Activated T-helper 2 cell treated with anti-CD3 and anti-CD28 coated beads, Interferon-gamma antibody, Interleukin-2, Interleukin-4, amounts not matched to agents 10 μg/mL and 5 μg/mL and 100 μg/mL, durations not matched to agents 14 hours and 24 hours and 36 hours (primary cell): ENCODE measurements at places on chromosomes 7 and 10.

DNA sequence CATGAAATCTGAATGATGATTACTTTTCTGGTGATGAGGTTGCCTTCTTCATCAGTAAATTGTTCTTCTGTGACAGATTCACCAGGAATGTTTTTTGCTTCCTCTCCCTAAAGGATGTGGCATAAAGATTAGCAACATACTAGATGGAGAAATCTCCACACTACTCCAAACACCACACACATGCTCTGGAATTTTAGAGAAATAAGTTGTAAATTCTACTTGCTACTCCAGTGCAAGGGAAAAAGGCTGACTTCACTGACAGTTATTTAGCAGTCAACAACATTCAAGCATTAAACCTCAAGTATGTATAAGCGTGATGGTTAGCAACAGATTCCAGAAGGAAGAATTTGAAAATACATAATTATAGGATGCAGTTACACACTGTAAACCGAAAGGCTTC, 137.9 kb upstream of the CCDC6 start:
- H3K36me3 ChIP-seq: no peaks in the 10 kb centered on the region
- no peaks in the 10 kb centered on the region for H3K4me1 ChIP-seq
- no peak for DNase-seq
- no peak overlapping the region for H3K4me3 ChIP-seq
- no peak overlapping the region for H3K27ac ChIP-seq
- no peaks in the 10 kb centered on the region for H3K27me3 ChIP-seq

DNA sequence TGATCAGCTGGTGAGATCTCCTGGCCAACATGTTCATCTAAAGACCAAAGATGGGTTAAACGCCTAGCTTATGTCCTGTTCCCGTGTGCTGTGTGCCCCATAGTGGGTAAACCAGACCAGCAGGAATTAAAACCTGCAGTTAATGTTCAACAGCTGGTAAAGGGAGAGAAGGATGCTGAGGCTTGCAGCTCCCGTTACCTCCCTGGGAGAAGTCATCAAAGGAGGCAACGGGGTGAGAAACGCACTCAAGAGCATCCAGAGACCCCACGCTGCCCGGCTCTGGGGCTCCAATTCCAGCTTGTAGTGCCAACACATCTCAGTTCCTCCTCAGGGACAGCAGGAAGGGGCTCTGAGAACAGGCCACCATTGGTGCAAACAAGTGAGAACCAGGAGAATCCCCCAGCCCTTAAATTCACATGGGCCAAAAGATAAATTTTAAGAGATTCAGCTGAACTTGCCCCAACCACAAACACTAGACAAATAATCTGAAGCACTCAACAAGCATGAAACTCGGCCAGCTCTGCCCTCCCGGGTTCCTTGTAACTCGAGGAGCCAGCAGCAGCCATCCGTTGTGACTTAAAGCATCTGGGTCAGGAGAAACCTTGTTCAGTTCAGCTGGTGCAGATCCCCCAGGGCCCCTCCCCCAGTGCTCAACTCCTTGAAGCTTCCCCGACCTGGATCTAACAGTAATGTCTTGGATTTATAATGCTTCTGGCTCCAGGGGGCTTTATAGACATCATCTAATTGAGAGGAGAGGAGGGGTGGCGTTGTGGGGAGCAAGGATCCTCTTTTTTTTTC, 29.4 kb downstream of the FAM241B start:
- H3K27ac ChIP-seq: no peak overlapping the region
- peaks cover 13% of the 10 kb centered on the region for H3K27me3 ChIP-seq
- H3K36me3 ChIP-seq: no peaks in the 10 kb centered on the region
- no peak overlapping the region for H3K4me3 ChIP-seq
- H3K4me1 ChIP-seq: no peaks in the 10 kb centered on the region
- DNase-seq: no peak

DNA sequence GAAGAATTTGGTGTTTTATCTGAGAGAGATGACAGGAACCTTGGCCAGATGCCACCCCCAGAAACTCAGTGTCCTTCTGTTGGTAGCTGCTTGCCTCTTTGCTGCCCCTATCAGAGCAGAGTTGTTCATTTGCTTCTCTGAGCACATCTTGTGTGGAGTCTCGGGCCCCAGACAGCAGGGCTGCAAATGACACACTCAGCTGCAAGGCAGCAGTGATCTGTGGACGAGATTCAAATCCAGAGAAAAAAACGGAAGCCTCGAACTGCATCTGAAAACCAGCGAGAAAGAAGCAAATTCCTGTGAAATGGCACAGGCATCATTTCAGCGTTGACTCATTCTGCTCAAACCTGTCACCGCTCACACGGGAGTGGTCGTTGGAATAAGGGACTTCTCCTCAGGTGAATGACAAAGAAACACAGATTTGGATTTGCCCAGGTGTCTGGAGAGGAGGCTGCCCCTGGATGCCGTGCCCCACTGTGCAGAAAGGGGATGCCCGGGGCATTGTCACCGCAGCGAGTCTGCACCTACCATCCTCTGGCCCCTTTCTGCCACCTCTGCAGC, 144.7 kb downstream of the PFKFB3 start:
- peak overlapping the region; percentile 78 for H3K4me3 ChIP-seq
- DNase-seq: peak; percentile 28
- H3K27me3 ChIP-seq: no peaks in the 10 kb centered on the region
- H3K27ac ChIP-seq: peak overlapping the region; percentile 96

DNA sequence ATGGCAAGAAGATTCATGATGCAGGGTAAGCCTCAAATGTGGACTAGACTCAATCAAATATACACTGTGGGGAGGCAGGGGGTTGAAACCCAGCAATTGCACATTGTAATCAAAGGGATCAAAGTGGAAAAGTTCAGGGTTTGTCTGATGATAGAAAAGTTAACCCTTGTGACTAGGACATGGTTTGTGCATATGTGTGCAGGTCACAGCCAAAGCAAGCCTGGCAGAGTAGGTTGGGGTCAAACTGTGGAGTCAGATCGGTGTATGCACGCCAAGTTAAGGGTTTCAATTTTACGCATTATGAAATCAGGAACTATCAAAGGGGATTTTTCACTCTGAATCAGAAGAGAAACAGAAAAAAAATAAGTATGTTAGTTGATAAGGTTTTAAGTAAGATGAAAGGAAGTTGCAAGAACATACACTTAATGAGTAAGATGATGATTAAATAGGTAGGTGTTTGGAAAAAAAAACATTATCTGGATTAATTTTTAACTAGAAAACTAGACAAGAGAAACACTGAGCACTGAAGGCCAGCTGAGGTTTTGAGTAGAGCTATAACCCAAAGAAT, 188.3 kb downstream of the DGKB start:
- H3K4me3 ChIP-seq: no peak overlapping the region
- no peaks in the 10 kb centered on the region for H3K27me3 ChIP-seq
- H3K36me3 ChIP-seq: no peaks in the 10 kb centered on the region
- H3K4me1 ChIP-seq: peaks cover 4% of the 10 kb centered on the region
